ENCODE measurements at places on chromosomes 1 and 21.

DNA sequence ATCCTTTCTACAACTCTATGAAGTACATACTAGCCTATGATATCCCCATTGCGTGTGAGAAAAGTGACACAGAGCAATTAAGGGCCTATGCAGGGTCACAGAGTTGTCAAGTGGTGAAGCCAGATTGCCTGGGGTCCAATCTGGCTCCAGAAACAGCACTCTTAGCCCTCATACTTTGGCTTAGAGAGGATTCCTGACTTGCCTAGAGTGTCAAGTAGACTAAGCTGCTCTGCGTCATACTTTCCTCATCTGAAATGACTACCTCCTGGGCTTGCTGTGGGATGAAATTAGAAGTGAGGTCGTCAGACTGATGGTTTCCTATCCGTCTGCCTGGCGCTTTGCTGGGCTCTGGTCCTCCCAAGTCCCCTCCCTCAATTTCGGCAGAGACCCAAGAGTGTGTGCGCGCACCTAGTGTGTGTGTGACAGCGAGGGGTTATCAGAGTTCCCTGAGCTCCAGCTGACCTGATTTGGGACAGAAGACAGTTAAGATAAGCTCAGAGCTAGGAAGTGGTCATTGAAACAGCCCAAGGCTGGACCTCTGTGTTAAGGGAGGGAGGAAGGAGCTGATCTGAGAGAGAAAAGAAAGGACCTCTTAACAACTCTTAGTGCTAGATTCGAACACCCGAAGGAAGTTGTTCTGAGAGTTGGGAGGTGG lies 5.4 kb upstream of the NUAK2 start:
- no peak for DNase-seq

DNA sequence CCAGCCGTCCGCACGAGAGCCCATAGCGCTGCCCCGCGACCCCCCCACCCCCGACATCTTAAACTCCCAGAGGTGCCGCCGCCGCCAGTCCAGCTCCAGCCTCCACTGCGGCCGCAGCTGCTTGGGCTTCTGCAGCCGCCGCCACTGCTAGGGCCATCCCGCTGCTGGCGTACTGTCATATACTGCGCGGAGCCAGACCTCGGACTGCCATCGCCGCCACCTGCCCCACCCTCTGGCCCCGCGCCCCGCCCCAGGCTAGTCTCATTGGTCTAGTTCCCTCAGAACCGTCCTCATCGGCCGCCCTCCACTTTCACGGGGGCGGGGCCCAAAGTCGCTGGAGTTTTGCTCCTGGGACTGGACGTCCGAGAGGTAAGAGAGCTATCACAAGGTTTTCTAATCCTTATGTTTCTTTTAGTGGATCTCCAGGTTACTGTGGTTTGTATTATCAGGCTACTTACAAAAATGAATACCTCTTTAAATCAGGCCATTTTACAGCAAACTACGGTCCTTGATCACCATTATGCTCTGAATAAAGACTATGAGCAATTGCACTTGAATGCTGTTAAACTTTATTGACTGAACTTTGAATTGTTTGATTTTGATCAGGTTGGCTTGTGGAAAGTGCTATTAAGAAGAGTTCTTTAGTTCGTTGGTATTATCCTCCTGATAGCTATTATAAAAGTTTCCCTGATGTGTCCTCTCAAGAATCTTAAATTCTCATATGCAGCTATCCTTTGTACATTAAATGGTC lies 2.8 kb upstream of the CD1D start:
- DNase-seq, result no peak

GRCh38 chr1:91080650-91081049 lies 58.8 kb upstream of the ZNF644 start:
- no peak for DNase-seq

DNA sequence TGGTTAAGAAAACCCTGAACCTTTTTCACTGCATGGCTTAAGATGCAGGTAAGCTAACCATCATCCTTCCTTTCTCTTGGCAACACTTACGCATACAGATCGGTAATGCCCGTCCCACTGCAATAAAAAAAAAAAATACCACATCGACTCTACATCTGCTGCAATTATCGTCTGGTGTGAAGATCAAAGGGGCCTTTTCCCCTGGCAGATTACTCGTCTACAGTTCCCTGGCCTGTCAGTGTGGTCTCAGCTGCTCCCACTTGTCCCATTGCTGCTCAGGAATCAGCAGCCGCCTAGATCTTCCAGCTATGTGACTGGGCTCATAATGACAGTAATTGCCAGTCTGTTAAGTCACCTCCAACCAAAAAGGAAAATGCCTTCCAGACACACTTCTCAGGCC lies 133.1 kb downstream of the SETD4 start:
- DNase-seq, result no peak

DNA sequence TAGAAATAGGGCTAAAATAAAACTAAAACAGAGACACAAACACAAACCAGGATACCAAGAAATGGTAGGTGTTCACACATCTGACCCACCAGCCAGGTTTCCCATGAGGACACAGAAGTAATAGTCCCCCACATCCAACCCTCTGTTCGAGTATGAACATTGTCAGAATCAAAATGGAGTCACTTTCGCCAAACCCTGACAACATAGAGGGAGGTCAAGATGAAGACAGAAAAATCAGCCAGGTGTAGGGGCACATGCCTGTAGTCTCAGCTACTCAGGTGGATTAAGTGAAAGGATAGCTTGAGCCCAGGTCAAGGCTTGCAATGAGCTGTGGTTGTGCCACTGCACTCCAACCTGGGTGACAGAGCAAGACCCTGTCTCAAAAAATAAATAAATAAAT lies 3.8 kb downstream of the UBE2G2 start:
- no peak for DNase-seq

DNA sequence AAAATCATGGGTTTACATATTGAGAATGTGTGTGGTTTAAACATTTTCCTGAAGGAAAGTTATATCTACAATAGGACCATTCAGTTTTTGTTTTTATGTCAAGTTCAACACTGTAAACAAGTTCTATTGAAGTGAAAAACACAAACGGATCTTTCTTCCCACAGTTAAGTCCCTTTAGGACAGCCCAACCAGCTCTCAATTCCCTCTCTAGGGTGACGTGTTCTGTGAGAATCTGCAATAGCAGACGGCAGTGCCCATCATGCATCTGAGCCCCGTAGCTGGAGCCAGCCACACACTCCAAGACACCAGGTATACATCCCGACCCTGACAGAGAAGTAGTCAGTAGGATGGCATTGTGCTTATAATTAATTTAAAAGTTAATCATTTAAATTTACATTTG lies 26.3 kb upstream of the IVNS1ABP start:
- DNase-seq, result no peak
